Ovary (tissue), 10 donors: ENCODE measurements at places on chromosomes 3 and 15. TPM values are rescaled to one million over a fixed set of nuclear protein-coding genes. Genes with fewer than 3 reads are reported as not detected.

The SMCO1 gene
- not detected for total RNA-seq

The CYP1A1 gene
- total RNA-seq, result 1.6 TPM

The CATSPER2 gene
- total RNA-seq, result 6.3 TPM

The RYR3 gene
- total RNA-seq, result 0.60 TPM

The NSUN3 gene
- 9.9 TPM for total RNA-seq

The GTF2A2 gene
- total RNA-seq, result 106 TPM

The CPLX3 gene
- total RNA-seq, result not detected

The DTWD1 gene
- 47.0 TPM for total RNA-seq

DNA sequence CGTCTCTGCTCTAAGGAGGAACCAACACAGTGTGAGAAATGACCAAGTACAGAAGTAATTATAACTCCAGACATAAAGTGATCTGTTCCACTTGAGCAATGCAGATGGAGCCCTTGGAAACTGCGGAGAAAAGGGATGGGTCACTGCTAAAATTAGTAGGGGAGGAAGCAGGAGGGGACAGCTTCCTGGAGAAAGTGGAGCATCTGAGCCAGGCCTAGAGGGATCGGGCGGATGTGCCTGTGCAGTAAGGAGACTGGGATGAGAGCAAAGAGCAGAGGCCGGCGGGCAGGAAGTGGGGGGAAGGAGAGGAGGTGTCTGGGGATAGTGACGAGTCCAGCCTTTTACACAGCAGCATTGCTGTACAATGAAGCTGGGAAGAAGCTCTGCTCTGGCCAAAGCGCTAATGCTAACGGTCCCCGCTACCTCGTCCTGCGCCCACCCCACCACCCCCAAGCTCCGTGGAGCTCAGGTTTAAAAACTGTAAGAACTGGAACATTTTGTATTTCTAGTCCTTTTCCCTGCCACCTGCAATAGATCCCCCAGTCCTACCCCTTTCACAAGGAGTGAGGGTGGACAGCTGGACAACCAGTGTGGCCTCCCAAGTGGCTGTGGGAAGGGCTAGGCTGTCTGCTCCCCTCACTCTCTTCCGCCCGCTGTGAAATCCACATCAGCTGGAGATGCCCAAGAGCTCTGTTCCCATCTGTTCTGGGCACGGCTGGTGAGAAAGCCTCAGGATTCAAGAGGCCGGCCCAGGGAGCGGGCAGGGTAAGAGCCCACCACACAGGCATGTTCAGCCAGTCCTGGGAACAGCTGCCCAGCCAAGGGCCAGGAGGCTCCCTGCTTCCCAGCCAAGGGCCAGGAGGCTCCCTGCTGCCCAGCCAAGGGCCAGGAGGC is 53.0 kb upstream of the HES1 start:
- H3K4me1 ChIP-seq, result peaks cover 4% of the 10 kb centered on the region
- H3K36me3 ChIP-seq, result no peaks in the 10 kb centered on the region
- no peak for DNase-seq
- no peaks in the 10 kb centered on the region for H3K27me3 ChIP-seq
- H3K27ac ChIP-seq, result no peak overlapping the region

DNA sequence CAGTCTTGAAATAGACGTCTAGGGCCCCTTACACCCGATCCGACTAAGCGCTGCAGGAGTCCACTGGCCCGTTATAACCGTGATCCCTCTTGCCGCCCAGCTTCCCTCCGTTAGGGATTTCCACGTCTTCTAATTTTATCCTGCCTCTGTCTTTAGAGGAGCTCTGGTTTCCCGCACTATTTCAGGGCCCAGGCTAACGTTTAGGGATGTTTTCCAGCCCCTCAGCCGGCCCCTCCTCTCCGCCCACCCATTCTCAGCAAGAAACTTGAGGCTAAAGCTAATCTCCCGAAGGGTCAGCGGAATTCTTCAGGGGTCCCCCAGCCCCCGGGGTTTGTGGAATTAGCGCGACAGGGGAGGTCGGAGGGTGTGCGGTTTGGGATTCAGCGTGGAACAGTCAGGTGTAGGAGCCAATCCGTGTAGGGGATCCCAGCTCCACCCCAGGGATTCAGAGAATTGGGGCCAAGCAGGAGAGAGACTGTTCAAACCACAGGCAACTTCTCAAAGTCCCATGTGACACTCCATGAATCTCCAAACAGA is 1.6 kb downstream of the PTX3 start:
- DNase-seq, result no peak
- H3K4me3 ChIP-seq, result peak overlapping the region; percentile 27
- no peak overlapping the region for H3K27ac ChIP-seq
- H3K4me1 ChIP-seq, result peaks cover 2% of the 10 kb centered on the region
- no peaks in the 10 kb centered on the region for H3K27me3 ChIP-seq

DNA sequence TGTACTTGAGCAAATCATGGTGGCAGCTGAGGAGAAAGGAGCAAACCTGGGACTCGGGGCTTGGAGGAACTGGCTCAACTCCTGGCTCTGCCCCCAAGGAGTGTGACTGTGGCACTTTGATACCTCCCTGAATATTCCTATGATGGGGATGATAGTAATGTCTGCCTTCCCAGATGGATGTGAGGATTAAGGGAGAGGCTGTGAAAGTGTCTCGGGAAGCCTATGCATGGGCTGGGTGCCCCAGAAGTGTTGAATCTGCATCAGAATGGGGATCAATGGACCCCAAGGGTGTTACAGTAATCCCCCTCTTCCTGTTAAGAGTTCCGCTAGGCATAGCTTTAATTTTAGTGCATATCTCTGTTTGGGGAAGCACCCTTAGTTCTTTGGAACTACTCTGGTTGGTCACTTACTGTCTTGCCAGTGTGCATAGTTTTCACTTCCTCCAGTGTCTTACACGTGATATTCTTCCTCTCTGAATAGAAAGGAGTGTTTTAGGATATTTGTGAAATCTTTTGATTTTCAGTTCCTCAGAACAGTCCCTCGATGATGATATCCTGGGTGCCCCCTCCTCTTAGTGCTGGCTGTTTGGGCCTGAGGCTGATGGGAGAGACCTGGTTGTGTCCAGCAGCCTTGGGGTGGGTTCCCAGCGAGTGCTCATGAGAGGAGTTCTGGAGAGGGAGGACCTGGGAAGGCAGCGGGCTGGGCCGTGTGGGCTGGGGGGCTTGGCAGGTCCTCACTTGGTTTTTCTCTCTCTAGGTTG is 97.5 kb downstream of the CHDH start:
- H3K27me3 ChIP-seq, result no peaks in the 10 kb centered on the region
- no peak overlapping the region for H3K27ac ChIP-seq
- H3K36me3 ChIP-seq, result no peaks in the 10 kb centered on the region
- no peaks in the 10 kb centered on the region for H3K4me1 ChIP-seq
- no peak overlapping the region for H3K4me3 ChIP-seq

GRCh38 chr3:171813897-171814460 is 3.7 kb upstream of the PLD1 start:
- H3K36me3 ChIP-seq, result no peaks in the 10 kb centered on the region
- no peak for DNase-seq
- H3K27me3 ChIP-seq, result no peaks in the 10 kb centered on the region
- H3K4me3 ChIP-seq, result no peak overlapping the region

GRCh38 chr15:101052681-101053121 is 133.5 kb downstream of the LRRK1 start:
- peaks cover 3% of the 10 kb centered on the region for H3K4me1 ChIP-seq
- no peaks in the 10 kb centered on the region for H3K27me3 ChIP-seq
- H3K27ac ChIP-seq, result no peak overlapping the region
- H3K4me3 ChIP-seq, result no peak overlapping the region

- no peaks in the 10 kb centered on the region for H3K4me1 ChIP-seq
- H3K27me3 ChIP-seq, result no peaks in the 10 kb centered on the region
- DNase-seq, result no peak
- H3K4me3 ChIP-seq, result no peak overlapping the region
Measured at GRCh38 chr3:81723732-81724313, 37.6 kb downstream of the GBE1 start.

- H3K27me3 ChIP-seq, result no peaks in the 10 kb centered on the region
- H3K4me3 ChIP-seq, result no peak overlapping the region
- DNase-seq, result no peak
- no peaks in the 10 kb centered on the region for H3K4me1 ChIP-seq
Measured at GRCh38 chr15:25705433-25706115, 157.6 kb downstream of the ATP10A start.

DNA sequence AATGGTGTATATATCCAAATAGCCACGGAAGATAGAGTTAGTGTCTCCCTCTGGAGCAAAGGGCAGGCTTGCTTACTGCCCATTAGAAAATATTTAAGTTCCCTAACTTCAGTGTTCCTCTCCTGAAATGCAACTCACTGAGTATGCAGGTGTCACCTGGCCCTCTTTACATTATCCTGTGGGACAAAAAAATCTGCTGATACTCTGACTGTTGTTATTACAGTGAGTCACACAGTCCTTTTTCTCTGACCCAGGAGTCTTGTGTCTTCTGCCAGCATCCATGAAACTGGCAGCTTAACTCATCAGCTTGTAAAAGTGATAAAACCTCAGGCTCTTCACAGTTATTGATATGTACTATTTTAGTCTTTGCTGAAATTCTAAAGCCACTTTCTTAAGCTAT is 42.2 kb upstream of the RASGRF1 start:
- H3K4me1 ChIP-seq, result no peaks in the 10 kb centered on the region
- no peak overlapping the region for H3K27ac ChIP-seq

- no peak for DNase-seq
- no peaks in the 10 kb centered on the region for H3K4me1 ChIP-seq
- H3K4me3 ChIP-seq, result no peak overlapping the region
Measured at GRCh38 chr15:76502678-76503077, 166.1 kb downstream of the ISL2 start.

GRCh38 chr3:185253645-185254410 is at the start of gene EHHADH:
Gene EHHADH (minus strand): TSS chr3:185254049. CDS start chr3:185254022, 27 bp downstream.
- no peaks in the 10 kb centered on the region for H3K27me3 ChIP-seq
- no peaks in the 10 kb centered on the region for H3K4me1 ChIP-seq
- peak within 1 kb of the TSS; percentile 51 for H3K4me3 ChIP-seq
- peak; percentile 58 for DNase-seq
- H3K27ac ChIP-seq, result no peak within 1 kb of the TSS
- H3K36me3 ChIP-seq, result no peaks in the 10 kb centered on the region

DNA sequence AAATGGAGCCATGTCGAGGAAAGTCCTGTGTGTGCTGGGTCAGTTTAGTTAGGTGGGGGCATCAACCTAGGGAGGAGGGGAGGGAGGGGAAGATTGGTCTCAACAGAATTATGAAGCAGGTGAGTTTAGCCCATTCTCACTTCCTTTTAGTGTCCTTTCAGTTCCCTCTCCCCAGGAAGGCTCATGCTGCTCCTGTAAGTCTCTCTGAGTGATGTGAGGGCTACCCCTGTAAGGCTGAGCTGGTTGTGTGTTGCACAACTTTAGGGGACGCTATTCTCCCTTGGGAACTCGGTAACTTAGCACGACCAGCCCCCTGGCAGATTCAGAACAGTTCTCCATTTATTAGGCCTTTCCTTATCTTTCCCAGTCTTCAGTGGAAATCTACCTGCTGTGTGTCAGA is 21.2 kb downstream of the IL5RA start:
- H3K4me1 ChIP-seq, result no peaks in the 10 kb centered on the region
- DNase-seq, result no peak
- no peaks in the 10 kb centered on the region for H3K27me3 ChIP-seq
- H3K4me3 ChIP-seq, result no peak overlapping the region
- no peak overlapping the region for H3K27ac ChIP-seq
- no peaks in the 10 kb centered on the region for H3K36me3 ChIP-seq

DNA sequence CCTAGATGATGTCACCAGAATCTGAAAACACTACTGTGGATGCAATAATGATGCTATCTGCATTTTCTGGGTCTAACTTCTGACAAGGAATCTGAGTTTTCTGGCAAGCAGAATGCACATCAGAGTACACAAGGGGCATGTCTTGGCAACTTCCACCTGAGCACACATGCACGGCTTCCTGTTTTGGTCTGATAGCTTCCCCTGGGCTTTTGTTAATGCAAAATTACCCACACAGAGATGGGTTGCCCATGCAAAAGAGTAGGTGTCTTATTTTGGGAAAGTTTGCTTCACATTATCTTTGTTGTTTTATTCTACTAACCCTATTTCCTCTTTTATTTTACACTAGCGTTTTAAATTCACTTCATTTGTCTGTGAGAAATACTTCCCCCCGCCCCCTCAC is 74.2 kb upstream of the SATB1 start:
- H3K36me3 ChIP-seq, result no peaks in the 10 kb centered on the region
- no peak overlapping the region for H3K4me3 ChIP-seq
- H3K4me1 ChIP-seq, result no peaks in the 10 kb centered on the region
- H3K27me3 ChIP-seq, result no peaks in the 10 kb centered on the region
- no peak overlapping the region for H3K27ac ChIP-seq

GRCh38 chr3:97647441-97647982 is 117.0 kb upstream of the ARL6 start:
- no peak for DNase-seq
- no peaks in the 10 kb centered on the region for H3K27me3 ChIP-seq
- no peak overlapping the region for H3K27ac ChIP-seq
- H3K4me3 ChIP-seq, result no peak overlapping the region

DNA sequence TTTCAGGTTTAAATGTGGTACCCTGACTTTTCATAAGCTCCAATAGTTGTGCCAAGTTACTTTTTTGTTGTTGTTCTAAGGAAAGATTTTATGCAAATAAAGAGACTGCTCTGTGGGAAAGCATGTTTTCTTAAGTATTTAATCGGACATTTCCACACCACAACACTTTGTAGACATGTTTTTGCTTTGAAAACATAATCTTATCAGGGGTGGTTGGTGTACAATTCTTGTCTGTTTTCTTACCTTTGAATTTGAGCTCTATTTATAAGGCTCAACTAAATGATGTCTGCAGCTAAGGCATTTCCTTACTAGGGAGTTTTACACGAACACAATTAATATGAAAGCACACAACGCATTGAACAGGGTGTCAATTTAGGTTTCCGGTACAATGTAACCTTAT is 81.5 kb upstream of the CDIN1 start:
- no peaks in the 10 kb centered on the region for H3K4me1 ChIP-seq
- H3K27ac ChIP-seq, result no peak overlapping the region
- no peak for DNase-seq
- no peaks in the 10 kb centered on the region for H3K27me3 ChIP-seq
- no peak overlapping the region for H3K4me3 ChIP-seq

GRCh38 chr15:79494963-79495755 is 63.0 kb downstream of the MINAR1 start:
- no peak overlapping the region for H3K4me3 ChIP-seq
- H3K27ac ChIP-seq, result no peak overlapping the region
- H3K36me3 ChIP-seq, result no peaks in the 10 kb centered on the region
- H3K27me3 ChIP-seq, result no peaks in the 10 kb centered on the region
- no peak for DNase-seq

DNA sequence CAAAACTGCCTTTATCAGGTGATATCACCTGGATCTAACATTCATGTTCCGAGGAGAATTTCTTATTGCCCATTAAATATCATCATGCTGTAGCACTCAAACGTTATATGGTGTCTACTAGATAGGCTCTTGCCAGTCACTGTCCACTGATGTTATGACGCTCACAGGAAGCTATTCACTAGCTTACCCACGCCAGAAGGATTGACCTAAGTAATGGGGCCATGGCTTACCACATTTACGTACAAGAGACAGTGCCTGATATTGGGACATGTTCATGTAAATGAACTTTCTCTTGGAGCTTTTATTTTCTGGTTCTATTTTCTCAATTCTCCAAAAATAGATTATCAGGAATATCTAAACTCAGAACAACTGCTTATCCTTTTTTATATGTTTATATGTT is 91.7 kb upstream of the NAALADL2 start:
- H3K27me3 ChIP-seq, result no peaks in the 10 kb centered on the region
- no peak for DNase-seq
- H3K27ac ChIP-seq, result no peak overlapping the region
- H3K36me3 ChIP-seq, result no peaks in the 10 kb centered on the region
- H3K4me1 ChIP-seq, result no peaks in the 10 kb centered on the region
- no peak overlapping the region for H3K4me3 ChIP-seq
